Type B pancreatic cell (in vitro differentiated cells): ENCODE measurements at places on chromosomes 6 and 20.

DNA sequence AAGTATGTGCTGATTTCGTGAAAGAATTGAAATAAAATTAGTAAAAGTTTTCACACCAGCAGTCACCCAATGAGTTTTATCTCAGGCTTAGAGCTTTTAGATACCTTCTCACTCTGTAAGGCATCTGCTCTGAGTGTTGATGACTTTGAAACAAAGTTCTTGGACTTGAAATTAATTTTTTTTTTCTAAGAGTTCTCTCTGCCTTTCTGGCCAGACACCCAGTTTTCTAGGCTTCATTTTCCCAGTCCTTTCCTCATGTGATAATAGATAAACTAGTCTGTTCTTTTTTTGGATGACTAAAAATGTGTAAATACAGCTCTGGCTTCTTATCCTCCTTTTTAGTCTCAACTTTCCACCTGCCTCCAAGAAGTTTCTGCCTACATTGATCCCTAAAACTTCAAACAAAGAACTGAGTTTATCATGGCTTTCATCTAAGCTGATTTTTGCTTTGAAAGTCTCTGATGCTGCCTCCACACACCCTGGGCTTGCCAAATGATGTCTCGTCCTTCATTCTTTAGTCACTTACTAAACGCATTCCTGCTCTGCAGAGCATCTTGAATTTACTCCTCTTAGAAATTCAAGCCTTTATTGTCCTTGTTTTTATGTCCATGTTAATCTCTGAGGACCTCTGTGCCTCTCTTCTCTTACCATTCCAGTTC, 32.7 kb downstream of the SLX4IP start:
- DNase-seq: no peak

DNA sequence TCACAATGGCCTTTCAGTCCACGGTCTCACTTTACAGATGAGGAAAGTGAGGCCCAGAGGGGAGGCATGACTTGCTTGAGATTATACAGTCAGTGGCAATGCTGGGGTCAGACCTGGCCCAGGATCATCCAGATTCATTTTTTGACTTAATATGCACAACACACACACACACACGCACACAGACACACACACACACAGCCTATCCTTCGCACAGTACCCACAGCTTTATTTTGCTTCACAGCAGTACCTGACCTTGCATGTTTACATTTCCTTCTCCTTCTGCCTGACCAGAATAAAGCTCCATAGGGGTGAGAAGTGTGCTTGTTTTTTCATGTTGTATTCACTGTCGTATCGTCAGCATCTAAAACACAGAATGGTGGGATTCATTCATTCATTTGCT, 79.8 kb downstream of the VEGFA start:
- no peak for DNase-seq

DNA sequence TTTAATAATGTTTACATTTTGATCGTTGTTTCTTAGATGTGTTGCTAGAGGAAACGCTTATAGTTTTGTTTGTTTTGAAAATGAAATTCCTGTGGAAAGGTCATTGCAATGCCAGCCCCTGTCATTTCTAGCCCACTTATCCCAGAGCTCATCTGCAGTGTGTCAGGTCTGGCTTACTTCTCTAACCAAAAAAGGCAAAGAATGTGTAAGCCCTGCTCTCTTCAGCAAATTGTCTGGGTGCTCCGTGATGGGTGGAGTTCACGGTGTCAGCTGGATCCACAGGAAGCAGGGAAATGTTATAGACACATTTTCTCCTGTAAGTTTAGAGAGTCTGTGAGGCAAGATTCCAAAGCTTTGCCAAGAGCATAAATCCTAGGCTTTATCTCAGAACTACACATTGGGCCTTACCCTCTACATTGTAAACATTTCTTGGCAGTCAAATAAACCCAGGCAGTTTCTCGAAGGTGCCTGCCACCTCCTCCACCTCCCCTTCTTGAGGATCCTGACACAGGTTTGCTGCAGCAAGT, 50.9 kb downstream of the RPRD1B start:
- no peak for DNase-seq

- no peak for DNase-seq
These were observed 131.2 kb upstream of the RPS6KA2 start for GRCh38 chr6:166758136-166758704.

DNA sequence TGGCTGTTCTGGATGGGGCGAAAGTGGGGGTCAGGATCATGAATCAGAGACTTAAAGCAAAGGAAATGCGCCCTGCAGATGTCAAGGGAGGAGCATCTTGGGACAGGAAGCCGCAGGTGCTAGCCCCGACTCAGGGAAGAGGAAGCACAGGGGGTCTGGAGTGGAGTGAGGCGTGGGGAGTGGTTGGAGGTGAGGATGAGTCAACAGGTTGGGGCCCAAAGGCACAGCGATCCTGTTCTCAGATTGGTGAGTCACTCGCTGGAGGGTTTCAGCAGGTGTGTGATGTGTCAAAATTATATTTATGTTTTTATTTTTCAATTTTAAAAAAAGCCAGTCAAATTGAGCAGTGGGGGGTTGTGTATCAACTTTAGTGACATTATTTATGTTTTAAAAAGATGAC, 19.0 kb downstream of the PACSIN1 start:
- DNase-seq: no peak

DNA sequence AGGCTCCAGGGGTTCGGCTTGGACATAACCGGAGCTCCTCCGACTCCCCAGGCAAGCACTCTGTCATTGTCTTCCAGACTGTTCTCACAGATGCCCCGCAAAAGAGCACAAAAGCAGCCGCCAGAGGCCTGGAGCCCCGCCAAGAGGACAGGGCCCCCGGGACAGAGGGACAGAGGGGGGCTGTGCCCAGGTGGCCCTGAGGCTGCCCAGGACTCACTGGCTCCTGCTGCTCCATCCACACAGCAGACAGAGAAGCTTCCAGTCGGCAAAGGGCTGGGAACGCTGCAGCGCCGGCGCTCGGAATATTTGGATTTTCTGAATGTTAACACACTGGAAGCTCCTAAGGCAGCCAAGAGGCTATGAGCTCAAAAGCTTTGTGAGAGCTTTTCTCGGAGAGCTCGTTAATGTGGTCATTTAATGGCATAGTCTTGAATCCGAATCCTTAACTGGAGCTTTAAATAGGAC, 68.0 kb upstream of the QKI start:
- DNase-seq: no peak

DNA sequence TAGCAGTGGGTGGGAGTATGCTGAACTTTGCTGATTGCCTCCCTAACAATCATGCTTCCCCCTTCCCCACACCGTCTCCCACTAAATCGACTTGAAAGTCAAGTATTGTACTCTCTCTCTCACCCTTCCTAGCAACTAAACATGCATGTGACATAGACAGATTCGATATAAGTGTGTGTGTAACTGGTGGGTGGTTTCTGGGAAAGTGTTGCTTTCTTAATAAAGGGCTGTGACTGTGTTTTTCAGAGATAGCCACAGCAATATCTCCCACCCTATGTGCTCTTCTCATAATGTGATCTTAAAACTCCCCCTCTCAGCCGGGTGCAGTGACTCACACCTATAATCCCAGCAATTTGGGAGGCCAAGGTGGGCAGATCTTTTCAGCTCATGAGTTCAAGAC, 49.3 kb upstream of the E2F3 start:
- no peak for DNase-seq

DNA sequence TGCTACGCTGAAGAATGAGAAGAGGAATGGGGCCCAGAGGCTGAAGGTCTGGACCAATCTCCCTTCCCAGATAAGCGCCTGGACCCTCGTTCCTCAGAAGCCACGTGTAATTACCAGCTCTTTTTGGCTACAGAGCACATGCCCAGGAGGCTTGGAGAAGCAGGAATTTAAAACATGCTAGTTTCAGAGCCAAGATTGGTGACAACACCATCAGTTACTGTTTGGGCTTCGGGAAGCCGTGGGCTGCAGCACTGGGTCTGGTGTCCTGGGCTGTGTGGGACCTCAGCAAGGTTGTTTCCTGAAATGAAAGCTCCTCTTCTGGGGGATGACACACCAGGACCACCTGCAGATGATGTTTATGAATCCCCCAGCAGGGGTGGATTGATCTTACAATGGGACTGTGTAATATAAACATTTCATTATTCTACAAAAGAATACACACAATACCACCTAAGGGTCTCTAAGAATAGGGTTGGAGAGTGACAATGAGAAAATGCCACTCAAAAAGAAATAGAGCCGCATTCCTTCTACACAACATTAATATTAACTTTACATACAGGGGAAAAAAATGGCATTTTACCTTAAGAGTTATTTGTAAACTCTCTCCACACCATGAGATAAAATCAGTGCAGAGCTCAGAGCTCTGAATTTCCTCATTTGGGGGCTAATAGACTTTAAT, 207.8 kb upstream of the FOXQ1 start:
- no peak for DNase-seq

- no peak for DNase-seq
These were observed 9.3 kb upstream of the TRAF3IP2 start for GRCh38 chr6:111614833-111615582.

DNA sequence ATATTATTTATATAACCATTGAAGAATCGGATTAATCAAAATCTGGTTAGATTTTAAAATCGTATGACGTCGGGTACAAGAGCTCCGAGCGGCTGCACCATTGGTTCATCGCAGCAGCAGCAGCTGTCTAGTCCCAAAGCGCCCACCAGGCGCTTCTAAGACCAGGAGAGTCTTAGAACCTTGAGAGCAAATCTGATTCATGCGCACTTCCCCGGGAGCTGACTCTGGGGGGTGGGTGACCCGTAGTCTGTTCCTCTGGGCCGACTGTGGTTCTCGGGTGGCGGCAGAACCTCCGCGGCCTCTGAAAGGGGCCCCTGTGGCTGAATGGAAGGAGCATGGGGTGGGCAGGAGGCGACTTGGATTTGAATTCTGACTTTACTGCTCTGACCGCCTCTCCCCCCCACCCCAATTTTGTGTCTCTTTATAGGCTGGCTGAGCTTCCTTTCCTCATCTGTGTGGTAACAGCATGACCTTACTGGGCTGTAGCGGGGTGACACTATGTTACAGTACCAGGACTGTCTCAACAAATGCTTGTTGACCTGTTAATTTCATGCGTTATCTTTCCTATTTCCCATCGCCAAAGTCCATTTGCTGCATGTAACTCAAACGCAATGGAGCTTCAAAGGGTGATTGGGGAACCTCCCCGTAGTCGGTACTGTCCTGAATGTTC, 119.7 kb downstream of the RTN4IP1 start:
- no peak for DNase-seq

DNA sequence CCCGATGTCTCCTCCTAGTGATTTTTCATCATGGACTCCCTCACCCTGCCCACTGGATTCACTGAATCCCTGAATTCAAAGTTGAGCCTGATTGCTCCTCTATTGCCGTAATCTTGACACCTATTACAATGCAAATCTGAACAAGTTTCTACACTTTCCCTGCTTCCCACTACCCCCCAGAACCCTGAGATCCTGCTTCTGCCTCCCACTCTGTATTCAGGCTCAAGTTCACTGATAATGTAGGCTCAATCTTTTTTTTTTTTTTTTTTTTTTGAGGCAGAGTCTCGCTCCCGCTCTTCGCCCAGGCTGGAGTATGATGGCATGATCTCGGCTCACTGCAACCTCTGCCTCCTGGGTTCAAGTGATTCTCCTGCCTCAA, 3.6 kb upstream of the DCBLD1 start:
- DNase-seq: no peak

- no peak for DNase-seq
These were observed 101.4 kb downstream of the PRDM1 start for GRCh38 chr6:106187424-106187982.

DNA sequence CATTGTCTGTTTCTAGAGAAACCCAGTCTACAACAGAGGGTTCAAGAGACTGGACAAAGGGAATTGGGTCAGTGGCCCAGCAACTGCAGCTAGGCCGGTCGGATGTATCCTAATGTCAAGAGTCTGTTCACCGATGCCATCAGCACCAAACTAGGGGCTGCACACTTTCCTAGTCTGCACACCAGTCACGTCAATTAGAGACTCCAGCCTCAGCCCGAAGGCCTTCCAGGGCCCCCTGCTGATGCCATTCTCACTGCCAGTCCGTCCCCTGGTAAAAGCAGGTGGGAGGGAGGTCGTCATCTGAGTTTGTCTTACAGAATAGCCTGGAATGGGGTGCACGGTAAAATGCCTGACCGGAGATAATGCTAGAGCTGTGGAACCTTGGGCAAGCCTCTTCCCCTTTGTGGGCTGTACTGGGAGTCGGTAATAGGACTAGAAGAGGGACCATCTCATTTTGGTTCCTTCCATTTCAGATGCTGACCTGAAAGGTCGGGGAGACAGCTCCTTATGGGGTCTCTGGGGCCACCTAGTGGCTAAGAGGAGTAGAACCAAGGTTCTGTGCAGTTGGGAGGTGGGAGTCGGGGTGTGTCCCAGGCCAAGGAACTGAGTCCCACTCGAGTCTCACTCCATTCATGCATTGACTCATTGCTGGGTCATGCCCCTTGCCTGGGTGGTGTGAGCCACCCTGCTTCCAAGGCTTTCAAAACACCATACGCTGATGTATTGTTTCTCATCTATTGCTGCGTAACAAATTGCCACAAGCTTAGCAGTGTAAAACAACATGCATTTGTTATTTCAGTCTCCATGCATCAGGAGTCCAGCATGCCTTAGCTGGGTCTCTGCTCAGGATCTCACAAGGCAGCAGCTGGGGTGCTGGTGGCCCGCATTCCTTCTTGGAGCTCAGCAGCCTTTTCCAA, 5.1 kb downstream of the SOX12 start:
- DNase-seq: no peak

GRCh38 chr20:51678026-51678697, 90.0 kb downstream of the ATP9A start:
- no peak for DNase-seq

DNA sequence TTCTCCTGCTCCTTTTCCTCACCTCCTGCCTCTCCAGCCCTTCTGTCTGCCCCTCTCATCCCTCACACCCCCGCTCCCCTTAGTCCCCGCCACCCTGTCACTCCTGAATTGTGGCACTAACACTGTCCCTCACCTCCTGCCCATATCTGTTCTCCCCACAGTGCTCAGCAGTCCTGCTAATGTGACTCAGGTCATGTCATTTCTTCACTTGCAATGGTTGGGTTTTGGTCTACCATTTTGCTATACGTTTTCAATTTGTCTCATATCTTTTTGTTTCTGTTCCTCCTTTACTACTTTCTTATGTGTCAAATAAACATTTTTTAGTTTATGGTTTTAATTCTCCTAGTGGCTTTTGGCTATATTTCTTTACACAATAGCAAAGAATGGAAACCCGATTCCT, 1.3 kb upstream of the HLA-B start:
- DNase-seq: no peak

GRCh38 chr6:3542032-3542640, 85.3 kb upstream of the SLC22A23 start:
- DNase-seq: no peak

DNA sequence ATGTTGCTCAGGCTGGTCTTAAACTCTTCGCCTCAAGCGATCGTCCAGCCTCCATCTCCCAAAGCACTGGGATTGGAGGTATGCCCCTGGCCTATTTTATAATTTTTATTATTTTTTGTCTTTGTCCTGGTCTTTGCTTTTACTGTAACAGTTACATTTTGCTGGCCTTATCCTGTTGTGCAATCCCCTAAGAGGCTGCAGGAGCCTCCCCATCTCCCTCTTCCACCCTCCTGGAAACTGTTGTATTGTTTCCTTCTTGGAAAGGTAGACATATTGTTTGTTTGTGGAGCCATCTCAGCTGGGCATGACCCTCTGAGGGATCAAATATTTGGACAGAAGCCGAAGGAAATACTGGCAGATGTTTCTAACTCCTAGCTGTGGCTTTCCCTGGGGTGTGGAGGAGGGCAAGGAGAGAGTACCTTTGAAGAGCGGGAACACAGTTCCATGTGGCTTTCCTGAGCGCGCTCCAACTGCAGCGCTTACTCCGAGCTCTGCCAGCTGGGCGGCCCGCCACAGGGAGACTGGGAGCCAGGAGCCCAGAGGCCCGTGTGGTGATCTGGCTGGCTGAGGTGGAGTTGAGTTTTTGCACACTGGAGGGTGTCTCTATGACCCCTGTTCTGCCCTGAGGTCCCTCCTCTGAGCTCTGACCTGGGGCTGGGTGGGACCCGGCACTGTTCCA, 4.9 kb downstream of the MAPK13 start:
- no peak for DNase-seq
